ENCODE measurements at places on chromosomes 2 and 18. TPM values are rescaled to one million over a fixed set of nuclear protein-coding genes. Genes with fewer than 3 reads are reported as not detected.
A peak's percentile ranks its signal among the peaks of the same experiment; 100 is the strongest.

- no peaks in the 10 kb centered on the region for H3K27me3 ChIP-seq
- no peaks in the 10 kb centered on the region for H3K36me3 ChIP-seq
- DNase-seq: no peak
- no peak overlapping the region for H3K4me3 ChIP-seq
Measured at GRCh38 chr2:24362253-24362652, 1.9 kb upstream of the ITSN2 start.

DNA sequence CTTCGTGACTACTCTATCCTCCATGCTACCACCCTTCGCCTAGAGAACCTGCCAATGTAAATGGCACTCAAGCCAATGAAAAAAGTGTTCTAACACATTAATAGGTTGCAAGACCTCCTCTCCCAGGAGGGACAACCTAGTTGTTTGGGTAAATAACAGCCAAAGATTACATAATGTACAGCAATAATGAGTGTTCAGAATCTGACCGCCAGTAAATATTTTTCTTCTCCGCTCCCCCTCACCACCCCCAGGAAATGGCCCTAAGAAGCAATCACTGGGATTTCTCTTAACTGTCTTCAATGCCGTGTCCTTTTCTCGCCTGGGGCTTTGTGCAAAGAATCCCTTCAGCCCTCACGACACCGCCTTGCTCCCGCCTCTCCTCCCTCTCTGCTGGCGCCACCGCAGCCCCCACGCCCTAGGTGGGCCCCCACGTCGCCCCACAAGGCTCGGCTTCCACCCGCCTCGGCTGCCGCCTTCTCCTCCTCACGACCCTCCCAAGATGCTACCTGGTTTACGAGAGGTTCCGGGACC is 458 bp downstream of the HYCC2 start:
- peak overlapping the region; percentile 80 for H3K27ac ChIP-seq
- DNase-seq: no peak
- peaks cover 18% of the 10 kb centered on the region for H3K4me1 ChIP-seq
- H3K4me3 ChIP-seq: peak overlapping the region; percentile 87
- no peaks in the 10 kb centered on the region for H3K27me3 ChIP-seq

- DNase-seq: no peak
- H3K4me1 ChIP-seq: no peaks in the 10 kb centered on the region
- no peaks in the 10 kb centered on the region for H3K27me3 ChIP-seq
- no peak overlapping the region for H3K4me3 ChIP-seq
- H3K27ac ChIP-seq: no peak overlapping the region
Measured at GRCh38 chr2:70728128-70728527, 39.9 kb downstream of the ADD2 start.

DNA sequence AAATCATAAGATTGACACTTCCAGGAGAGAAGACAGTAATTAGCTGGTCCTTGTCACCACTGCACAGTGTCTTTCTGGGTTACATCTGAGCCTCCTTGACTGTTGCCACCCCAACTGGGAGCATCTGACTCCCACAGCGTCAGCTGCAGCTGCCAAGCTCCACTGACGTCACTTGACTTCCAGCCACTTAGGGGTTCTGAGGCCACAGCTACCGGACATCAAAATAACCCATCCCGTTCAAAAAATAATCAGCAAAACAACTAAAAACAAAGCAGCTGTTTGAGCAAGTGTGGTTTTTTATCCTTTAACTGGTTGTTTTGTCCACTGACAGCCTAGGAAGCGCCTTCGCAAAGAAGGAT is 206.5 kb upstream of the AGAP1 start:
- no peak for DNase-seq
- H3K27ac ChIP-seq: no peak overlapping the region
- no peak overlapping the region for H3K4me3 ChIP-seq
- no peaks in the 10 kb centered on the region for H3K27me3 ChIP-seq
- no peaks in the 10 kb centered on the region for H3K36me3 ChIP-seq

DNA sequence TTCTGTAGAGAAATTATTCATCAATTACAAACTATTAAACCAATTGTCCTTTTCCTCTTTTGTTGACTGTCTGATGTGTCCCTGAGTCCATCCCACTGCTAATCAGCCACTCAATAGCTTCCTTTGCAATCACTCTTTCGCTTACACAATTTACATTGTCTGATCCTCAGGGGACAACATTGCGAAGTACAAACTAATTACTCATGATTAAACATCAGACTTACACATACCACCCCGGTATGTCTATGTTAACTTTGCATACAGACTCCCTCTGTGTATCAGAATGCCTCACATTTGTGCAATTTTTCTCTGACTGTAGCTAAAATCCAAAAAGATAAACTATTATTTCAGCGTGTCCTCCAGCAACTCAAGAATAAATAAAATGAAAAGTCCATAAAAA is 264.4 kb upstream of the REV1 start:
- no peak for DNase-seq
- no peak overlapping the region for H3K27ac ChIP-seq
- no peaks in the 10 kb centered on the region for H3K4me1 ChIP-seq
- no peaks in the 10 kb centered on the region for H3K36me3 ChIP-seq
- no peak overlapping the region for H3K4me3 ChIP-seq
- no peaks in the 10 kb centered on the region for H3K27me3 ChIP-seq

GRCh38 chr18:74921057-74921820 is 287.7 kb downstream of the PTGR3 start:
- H3K27ac ChIP-seq: no peak overlapping the region
- no peak overlapping the region for H3K4me3 ChIP-seq
- no peaks in the 10 kb centered on the region for H3K36me3 ChIP-seq
- DNase-seq: no peak

DNA sequence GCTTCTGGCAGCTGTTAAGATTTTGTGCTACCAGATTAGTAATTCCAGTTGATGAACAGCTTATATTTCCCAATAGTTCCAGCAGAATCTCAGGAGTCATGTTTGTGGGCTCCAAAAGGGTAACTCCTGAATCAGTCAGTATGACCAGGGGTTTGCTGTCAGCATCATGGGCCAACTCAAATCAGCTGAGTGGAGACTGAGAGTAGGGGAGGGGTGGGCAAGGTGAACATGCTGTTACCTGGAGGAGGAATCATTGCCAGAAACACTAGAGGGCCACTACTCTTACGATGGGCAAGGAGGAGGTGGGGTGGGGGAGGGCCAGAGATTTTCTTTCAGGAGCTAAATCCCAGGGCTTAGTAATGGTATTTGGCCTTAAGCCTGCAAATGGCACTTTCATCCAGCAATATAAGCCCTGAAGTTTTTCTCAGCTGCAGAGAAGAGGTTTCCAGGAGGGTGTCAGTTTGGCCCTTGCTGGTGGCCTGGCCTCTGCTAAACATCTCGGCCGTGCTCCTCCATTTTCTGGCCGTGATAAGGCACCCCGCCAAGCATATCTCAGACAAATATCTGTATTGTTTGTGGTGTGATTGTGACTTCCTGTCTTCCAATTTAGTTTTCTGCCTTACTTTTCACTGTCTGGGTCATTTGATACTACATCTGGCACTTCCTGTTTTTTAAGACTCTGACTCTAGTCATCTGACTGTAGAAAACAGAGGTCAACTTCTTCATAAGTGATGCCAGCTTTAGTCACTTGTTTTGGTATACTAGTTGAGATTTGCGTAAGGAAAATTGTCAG is 120.5 kb upstream of the CXCR4 start:
- H3K4me3 ChIP-seq: no peak overlapping the region
- no peaks in the 10 kb centered on the region for H3K36me3 ChIP-seq

The PDE11A gene
- 0.75 TPM for total RNA-seq

The SULT1C3 gene
- not detected for total RNA-seq

Measured in ascending aorta (tissue), 2 donors.